ENCODE measurements at places on chromosomes 13 and 19. TPM values are rescaled to one million over a fixed set of nuclear protein-coding genes. Genes with fewer than 3 reads are reported as not detected.

- H3K27ac ChIP-seq, result no peak overlapping the region
- H3K4me3 ChIP-seq, result no peak overlapping the region
- peaks cover 6% of the 10 kb centered on the region for H3K4me1 ChIP-seq
- H3K36me3 ChIP-seq, result no peaks in the 10 kb centered on the region
- no peaks in the 10 kb centered on the region for H3K27me3 ChIP-seq
Measured at GRCh38 chr19:47581605-47582319, 8.8 kb upstream of the ZNF541 start.

- H3K4me1 ChIP-seq, result no peaks in the 10 kb centered on the region
- H3K27ac ChIP-seq, result no peak overlapping the region
- DNase-seq, result no peak
- H3K27me3 ChIP-seq, result no peaks in the 10 kb centered on the region
- no peak overlapping the region for H3K4me3 ChIP-seq
Measured at GRCh38 chr13:33174491-33174890, 111.1 kb downstream of the STARD13 start.

DNA sequence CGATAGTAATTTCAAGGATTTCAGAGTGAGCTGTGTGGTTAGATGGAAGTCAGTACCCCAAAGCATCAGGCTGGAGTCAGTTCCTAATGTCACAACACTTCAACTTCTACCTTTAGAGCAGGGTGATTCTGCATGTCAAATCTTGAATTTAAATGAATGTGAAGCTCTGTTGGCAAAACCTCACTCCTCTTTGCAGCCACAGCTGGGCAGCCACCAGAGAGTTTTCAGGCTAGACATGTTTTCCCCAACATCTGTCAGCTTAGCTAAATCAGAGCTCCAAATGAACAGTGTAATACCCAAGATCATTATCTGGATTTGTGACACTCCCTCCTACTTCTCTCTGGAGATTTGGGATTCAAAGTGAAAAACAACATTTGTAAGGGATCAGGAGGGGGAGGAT, 33.7 kb upstream of the OLFM4 start:
- H3K4me1 ChIP-seq, result no peaks in the 10 kb centered on the region
- H3K36me3 ChIP-seq, result no peaks in the 10 kb centered on the region
- no peak for DNase-seq
- H3K27me3 ChIP-seq, result no peaks in the 10 kb centered on the region

- H3K36me3 ChIP-seq, result no peaks in the 10 kb centered on the region
- DNase-seq, result no peak
- no peak overlapping the region for H3K27ac ChIP-seq
Measured at GRCh38 chr13:113954046-113954835, 19.6 kb downstream of the C13orf46 start.

DNA sequence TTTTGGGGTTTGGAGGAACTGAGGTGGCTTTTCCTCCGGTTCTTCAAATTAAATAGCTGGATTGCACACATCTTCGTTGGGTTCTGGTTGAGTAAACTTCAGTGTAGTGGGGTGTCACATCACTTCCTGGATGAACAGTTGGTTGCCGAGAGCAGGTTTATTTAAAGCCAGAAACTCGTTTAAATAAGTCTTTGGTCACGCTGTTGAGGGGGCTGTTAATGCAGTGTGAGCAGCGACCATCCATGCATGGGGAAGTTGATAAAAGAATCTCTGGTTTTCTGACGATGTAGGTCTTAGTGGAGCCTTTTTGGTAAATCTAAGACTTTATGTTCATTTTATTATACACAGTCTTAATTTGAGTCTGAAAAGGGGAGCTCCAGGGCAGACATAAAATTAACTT, 351.2 kb upstream of the ARGLU1 start:
- no peaks in the 10 kb centered on the region for H3K27me3 ChIP-seq
- no peaks in the 10 kb centered on the region for H3K4me1 ChIP-seq
- no peak for DNase-seq

DNA sequence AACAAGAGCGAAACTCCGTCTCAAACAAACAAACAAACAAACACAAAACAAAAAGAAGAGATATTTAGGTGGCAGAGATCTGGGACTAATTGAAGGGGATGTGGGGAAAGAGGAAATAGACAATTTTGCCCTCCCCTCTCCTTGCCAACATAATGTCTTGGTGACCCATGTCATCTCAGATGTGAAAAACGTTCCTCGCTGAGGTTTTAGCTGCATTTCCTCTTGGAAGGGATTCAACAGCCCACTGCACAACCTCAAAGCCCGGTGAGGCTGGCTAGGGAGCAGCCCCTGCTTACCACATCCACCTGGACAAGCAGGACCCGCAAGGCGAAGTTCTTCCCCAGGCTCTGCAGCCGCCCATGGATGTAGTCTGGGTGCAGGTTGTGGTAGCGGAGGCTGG, 4.9 kb downstream of the ERCC1 start:
- H3K27me3 ChIP-seq, result no peaks in the 10 kb centered on the region
- H3K27ac ChIP-seq, result no peak overlapping the region
- DNase-seq, result no peak
- H3K36me3 ChIP-seq, result peaks cover 39% of the 10 kb centered on the region

GRCh38 chr13:93700115-93700514, 473.5 kb downstream of the GPC6 start:
- no peaks in the 10 kb centered on the region for H3K27me3 ChIP-seq
- H3K36me3 ChIP-seq, result no peaks in the 10 kb centered on the region
- DNase-seq, result no peak

DNA sequence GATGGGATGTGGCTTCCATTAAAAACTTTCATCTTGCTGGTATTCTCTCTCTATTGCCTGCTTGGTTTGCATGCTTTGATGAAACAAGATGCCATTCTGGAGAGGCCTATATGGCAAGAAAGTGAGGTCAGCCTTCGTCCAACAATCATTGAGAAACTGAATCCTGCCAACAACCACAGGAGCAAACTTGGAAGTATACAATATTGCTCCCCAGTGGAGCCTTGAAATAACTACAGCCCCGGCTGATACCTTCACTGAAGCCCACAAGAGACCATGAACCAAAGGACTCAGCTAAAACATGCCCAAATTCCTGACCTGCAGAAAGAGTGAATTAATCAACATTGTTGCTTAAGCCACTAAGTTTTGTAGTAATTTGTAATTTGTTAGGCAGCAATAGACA, 82.5 kb upstream of the FGF14 start:
- no peaks in the 10 kb centered on the region for H3K4me1 ChIP-seq
- H3K27ac ChIP-seq, result no peak overlapping the region
- no peaks in the 10 kb centered on the region for H3K27me3 ChIP-seq
- no peak overlapping the region for H3K4me3 ChIP-seq
- DNase-seq, result no peak

DNA sequence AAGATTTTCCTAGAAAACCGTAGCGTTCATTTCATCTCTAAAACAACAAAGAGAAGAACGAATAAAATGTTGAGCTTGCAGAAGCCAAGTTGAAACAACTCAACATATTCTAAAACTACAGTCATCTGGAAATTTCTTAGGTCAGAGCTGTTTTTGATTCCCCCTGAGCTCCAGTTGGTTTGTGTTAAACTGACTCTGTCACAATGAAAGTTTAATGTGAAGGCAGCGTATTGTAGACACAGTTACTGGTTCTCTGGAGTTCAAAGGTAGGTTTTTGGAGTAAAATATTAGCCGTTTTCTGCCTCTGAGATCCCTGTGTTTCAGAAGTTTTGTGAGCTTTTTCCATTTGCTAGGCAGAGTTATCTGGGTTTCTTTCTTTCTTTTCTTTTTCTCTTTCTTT, 2.2 kb downstream of the ARHGEF7 start:
- no peak overlapping the region for H3K27ac ChIP-seq
- no peak overlapping the region for H3K4me3 ChIP-seq
- peaks cover 20% of the 10 kb centered on the region for H3K27me3 ChIP-seq
- no peaks in the 10 kb centered on the region for H3K36me3 ChIP-seq
- no peak for DNase-seq

DNA sequence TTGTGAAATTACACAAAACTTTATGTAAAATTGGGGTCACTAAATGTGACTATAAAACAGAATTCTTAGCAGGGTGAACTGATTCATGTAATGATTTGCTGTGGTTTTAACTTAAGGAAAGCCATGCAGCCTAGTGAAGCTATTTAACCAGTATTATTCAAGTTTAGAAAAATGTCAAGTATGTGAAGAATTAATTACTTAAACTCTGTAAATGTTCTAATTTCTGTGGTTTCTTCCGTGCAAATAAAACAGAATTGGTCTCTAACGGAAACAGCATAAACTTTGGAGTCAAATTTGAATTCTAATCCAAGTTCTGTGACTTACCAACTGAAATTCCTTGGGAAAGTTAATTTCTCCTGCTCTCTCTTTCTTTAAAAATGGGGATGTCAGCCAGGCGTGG, 13.3 kb downstream of the CDC16 start:
- H3K4me3 ChIP-seq, result no peak overlapping the region
- no peak overlapping the region for H3K27ac ChIP-seq
- H3K36me3 ChIP-seq, result peaks cover 97% of the 10 kb centered on the region
- no peaks in the 10 kb centered on the region for H3K27me3 ChIP-seq
- no peak for DNase-seq
- H3K4me1 ChIP-seq, result no peaks in the 10 kb centered on the region

GRCh38 chr19:6738787-6739389, 592 bp upstream of the TRIP10 start:
- peaks cover 39% of the 10 kb centered on the region for H3K4me1 ChIP-seq
- DNase-seq, result peak; percentile 75
- H3K27me3 ChIP-seq, result no peaks in the 10 kb centered on the region
- H3K4me3 ChIP-seq, result peak overlapping the region; percentile 47
- H3K27ac ChIP-seq, result peak overlapping the region; percentile 84

GRCh38 chr13:64937302-64937701, 2292.8 kb downstream of the PCDH9 start:
- H3K27me3 ChIP-seq, result no peaks in the 10 kb centered on the region
- no peaks in the 10 kb centered on the region for H3K4me1 ChIP-seq
- H3K36me3 ChIP-seq, result no peaks in the 10 kb centered on the region
- DNase-seq, result no peak
- no peak overlapping the region for H3K4me3 ChIP-seq
- no peak overlapping the region for H3K27ac ChIP-seq

- DNase-seq, result no peak
- H3K36me3 ChIP-seq, result no peaks in the 10 kb centered on the region
- H3K4me3 ChIP-seq, result no peak overlapping the region
- no peak overlapping the region for H3K27ac ChIP-seq
- H3K27me3 ChIP-seq, result no peaks in the 10 kb centered on the region
- H3K4me1 ChIP-seq, result no peaks in the 10 kb centered on the region
Measured at GRCh38 chr13:34452831-34453230, 489.2 kb upstream of the NBEA start.

DNA sequence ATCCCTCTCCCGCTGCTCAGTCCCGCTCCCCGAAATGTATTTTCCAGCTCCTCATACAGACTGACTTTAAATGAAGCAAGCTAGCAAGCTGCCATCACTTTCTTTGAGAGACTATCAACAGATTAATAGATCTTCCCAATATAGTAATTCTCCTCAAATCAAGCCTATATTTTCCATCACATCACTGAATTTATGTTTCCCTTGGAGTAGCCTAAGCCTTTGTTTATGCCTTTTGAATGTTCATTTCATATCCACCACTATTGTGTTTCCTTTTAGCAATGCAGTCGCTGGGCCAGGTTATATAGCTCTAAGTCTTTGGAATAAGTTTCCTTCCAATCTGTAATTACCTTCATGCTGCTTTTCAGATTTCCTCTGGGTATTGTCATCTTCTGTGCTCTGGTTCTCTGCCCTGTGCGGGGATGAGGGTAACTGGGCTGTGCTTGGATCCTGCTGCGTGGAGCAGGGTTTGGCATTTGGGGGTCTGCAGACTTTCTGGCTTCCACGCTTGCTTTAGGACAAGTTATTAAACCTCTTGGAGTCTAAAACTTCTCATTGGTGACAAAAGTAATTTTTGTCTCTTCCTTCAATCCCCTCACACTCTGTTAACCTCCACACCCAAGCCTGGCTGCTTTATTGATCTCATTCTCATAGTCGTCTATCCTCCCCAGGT, 256.9 kb downstream of the DLEU7 start:
- H3K4me1 ChIP-seq, result no peaks in the 10 kb centered on the region
- no peak overlapping the region for H3K4me3 ChIP-seq
- no peak overlapping the region for H3K27ac ChIP-seq
- H3K27me3 ChIP-seq, result no peaks in the 10 kb centered on the region

- no peaks in the 10 kb centered on the region for H3K27me3 ChIP-seq
- no peak for DNase-seq
- no peak overlapping the region for H3K4me3 ChIP-seq
- peak overlapping the region; percentile 11 for H3K27ac ChIP-seq
Measured at GRCh38 chr19:3080286-3080685, 13.9 kb upstream of the GNA11 start.

DNA sequence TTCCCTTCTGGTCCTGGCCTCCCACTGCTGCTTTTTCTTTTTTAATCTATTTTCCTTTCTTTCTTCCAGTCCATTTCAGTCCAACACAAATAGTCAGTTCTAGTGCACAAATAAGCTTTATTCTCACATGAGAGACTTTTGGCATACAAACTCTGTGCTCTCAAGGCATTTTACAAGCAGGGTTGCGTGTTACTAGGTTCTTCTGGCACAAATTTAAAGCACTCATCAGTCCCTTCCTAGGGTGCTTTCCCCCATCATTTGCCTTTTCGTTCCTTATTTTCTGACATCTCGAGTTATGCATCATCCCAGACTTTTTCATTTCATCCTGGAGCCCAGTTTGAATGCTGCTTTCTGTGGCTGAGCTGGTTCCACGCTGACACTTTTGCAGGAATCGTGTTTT, 29.8 kb upstream of the IL17D start:
- no peak overlapping the region for H3K4me3 ChIP-seq
- no peak overlapping the region for H3K27ac ChIP-seq

DNA sequence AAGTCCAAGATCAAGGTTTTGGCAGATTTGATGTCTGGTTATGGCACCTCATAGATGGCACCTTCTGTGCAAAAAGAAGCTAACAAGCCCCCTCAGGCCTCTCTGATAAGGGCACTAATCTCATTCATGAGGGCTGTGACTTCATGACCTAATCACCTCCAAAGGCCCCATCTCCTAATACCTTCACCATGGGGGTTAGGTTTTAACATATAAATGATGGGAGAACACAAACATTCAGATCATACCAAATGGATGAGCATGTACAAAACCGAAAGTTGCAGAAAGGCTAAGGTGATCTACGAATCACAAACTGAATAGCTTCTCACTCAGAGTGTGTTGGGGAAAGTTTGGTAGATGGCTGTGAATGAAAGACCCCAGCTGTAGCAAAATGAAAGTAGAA, 217.4 kb downstream of the TBC1D4 start:
- no peak for DNase-seq
- no peak overlapping the region for H3K4me3 ChIP-seq
- no peaks in the 10 kb centered on the region for H3K4me1 ChIP-seq

- peaks cover 21% of the 10 kb centered on the region for H3K4me1 ChIP-seq
- peak overlapping the region; percentile 98 for H3K27ac ChIP-seq
- peaks cover 6% of the 10 kb centered on the region for H3K27me3 ChIP-seq
- peaks cover 29% of the 10 kb centered on the region for H3K36me3 ChIP-seq
Measured at GRCh38 chr19:54464044-54464629, 559 bp upstream of the LENG9 start.

Gene N4BP2L2
- 168 TPM for total RNA-seq

Gene ZNF497
- 1.4 TPM for total RNA-seq

Gene FOXA3
- 1.6 TPM for total RNA-seq

Gene KCNC3
- 12.8 TPM for total RNA-seq

Gene MOB3A
- total RNA-seq, result 58.8 TPM

Gene EXOC3L2
- 11.9 TPM for total RNA-seq

Gene KLF5
- 53.7 TPM for total RNA-seq

Gene RNF17
- not detected for total RNA-seq

Gene NMRK2
- total RNA-seq, result 1.6 TPM

Gene KRTDAP
- not detected for total RNA-seq

Measured in upper lobe of right lung (tissue), 1 donor.